ENCODE measurements at places on chromosomes 5 and 9.

DNA sequence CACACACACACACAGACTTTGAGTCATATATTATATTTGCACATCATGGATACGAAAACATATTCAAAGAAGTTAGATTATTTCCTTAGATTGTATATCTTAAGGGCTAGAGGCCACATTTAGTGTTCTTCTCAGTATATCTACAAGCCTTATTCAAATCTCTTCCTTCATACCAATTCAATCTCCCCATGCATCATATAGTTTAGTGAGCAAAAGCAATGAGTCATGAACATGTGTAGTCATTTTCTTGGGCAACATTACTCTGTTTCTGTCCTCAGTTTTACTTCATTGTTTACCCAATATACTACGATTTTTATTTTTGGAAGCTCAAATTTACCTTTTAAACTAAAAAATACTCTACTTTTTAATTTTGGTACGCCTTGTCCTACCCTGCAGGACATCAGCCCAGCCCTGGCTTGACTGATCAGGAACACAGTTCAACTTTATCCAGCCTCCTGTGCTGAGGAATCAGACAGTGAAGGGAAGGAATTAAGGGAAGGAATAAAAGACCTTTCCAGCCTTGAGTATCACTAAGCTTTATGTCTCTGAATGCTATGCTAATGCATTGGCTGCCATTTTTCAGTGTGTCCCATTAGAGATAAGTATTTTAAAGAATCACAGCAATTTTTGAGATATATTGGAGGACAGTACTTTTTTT lies 101.7 kb upstream of the FST start:
- no peak for DNase-seq

DNA sequence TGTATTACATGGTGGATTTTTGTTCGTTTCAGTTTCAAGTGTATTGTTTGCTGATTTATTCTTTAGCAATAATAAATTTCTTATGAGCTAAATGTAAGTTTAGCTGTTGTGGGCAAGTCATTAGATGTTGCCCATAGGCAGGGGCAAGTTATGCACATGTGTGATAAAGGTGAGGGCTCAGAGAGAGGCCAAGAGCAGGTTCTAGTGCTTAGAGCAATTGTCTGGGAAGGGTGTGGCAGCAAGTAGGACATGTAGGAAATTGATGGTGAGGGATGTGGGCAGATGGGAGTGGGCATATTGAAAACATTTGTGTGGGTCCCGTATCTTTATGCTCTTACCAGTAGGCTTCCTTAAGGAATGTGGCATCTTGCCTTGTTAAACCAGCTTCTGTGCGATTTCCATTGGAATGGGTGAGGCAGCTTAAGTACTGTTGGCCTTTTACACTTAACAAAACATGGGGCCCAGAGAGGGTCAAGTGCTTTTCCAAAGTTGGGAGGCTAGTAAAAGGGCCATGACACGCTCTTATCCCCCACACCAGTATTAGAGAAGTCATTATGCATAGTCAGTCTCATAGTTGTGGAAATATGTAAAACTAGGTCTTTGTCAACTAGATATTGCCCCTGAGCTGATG lies 60.6 kb downstream of the KDM4C start:
- no peak for DNase-seq

DNA sequence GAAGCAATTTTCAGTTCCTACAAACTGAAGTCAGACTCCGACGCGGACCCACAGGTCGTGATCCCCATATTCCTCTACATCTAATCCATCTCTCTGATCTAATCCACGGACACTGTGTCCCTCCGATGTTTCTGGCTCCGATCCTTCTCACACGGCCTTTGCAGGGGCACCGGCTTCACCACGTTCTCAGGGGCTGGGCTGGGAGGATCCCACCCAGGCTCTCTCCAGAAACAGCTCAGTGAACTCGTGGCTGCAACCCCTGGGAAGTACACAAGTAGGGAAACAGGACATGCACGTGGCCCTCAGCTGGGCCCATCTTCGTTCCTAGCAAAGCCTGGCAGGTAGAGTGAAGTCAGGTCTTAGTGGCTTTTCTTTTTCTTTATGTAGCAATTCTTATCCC lies 49.1 kb upstream of the OLFM1 start:
- DNase-seq = no peak

GRCh38 chr5:134502259-134502658 lies 23.2 kb upstream of the JADE2 start:
- DNase-seq = no peak

DNA sequence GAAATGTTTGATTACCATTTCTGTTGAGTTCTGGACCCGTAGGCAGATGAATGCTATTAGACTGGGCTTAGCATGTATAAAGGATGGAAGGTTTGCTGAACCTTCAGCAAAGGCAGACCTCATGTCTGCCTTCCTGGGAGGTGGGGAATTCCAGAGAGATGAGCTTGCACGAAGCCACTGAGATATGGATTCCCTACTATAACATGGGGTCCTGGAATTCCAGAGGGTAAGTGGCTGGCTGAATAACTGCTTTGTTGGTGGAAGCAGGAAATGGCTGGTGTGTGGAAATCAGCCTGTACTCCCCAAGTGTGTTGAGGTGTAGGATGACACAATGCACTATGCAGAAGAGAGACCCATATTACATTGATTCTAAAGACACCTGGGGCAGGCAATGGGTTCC lies 526.4 kb downstream of the CTNND2 start:
- DNase-seq = no peak

DNA sequence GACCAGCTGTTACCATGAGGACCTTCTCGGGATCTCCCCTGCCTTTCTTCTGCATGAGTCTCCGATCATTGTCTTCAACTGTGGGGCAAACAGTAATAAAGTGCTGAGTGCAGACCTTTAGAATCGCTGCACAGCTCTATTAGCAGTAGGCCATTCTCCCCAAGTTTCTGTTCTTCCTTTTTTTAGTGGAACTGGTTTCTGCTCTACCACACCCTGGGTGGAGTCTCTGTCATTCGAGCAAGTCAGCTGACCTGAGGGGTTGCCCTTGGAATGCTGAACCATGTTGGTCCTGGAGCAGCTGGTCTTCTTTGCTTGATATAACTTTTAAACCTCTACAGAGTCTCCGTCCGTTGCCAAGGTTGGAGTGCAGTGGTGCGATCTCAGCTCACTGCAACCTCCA lies 33.4 kb upstream of the GNPDA1 start:
- DNase-seq = no peak

- no peak for DNase-seq
Observed at GRCh38 chr5:50711280-50711679, 44.8 kb downstream of the PARP8 start.

All from AG04449 (cell line).